ENCODE measurements at places on chromosomes 3 and 15.

DNA sequence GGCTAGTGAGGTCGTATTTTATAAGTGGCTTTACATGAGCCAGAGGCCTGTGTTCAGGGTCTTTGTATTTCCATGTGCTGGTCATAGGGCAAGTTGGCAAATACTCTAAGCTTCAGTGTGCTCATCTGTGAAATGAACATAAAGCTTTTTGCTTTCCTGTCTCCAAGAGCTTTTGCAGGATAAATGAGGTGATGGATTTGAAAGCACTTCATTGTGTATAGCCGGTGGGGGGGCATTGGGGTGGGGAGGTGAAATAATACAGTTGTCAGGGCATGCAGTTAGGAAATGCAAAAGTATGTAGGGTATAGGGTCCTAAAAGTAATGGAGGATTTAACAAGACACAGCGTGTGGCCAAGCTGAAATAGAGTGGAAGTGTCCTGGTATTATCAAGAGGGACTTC is 67.7 kb downstream of the ARNT2 start:
- DNase-seq = no peak
- H3K27ac ChIP-seq = no peak overlapping the region
- H3K27me3 ChIP-seq = no peaks in the 10 kb centered on the region
- no peak overlapping the region for H3K4me3 ChIP-seq
- H3K36me3 ChIP-seq = no peaks in the 10 kb centered on the region

- no peak for DNase-seq
- H3K4me1 ChIP-seq = no peaks in the 10 kb centered on the region
- no peak overlapping the region for H3K4me3 ChIP-seq
- H3K27ac ChIP-seq = no peak overlapping the region
Measured at GRCh38 chr3:16866571-16866970, 18.2 kb upstream of the PLCL2 start.

DNA sequence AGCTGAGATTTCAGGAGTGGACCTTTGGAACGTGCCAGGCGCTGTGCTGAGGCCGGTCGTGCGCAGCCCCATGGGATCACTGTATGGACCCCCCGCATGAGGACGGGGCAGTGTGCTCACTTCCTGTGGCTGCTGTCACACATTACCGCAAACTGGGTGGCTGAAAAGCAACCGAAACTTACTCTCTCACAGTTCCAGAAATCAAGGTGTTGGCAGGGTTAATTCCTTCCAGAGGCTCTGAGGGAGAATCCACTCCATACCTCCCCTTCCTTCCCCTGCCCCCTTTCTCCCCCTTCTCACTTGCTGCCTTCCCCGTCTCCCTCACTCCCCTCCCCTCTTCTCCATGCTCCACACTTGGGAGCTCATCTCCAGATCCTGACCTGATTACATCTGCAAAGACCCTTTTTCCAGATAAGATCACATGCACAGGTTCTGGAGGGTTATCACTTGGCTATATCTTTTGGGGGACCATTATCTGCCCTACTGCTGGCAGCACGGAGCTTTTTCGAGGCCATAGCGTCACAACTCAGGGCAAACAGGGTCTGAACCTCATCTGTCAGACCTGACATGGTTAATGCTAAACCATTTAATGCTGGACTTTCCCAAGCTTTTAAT is 41.2 kb downstream of the KLF13 start:
- no peaks in the 10 kb centered on the region for H3K36me3 ChIP-seq
- DNase-seq = no peak
- H3K27ac ChIP-seq = no peak overlapping the region
- no peaks in the 10 kb centered on the region for H3K27me3 ChIP-seq

DNA sequence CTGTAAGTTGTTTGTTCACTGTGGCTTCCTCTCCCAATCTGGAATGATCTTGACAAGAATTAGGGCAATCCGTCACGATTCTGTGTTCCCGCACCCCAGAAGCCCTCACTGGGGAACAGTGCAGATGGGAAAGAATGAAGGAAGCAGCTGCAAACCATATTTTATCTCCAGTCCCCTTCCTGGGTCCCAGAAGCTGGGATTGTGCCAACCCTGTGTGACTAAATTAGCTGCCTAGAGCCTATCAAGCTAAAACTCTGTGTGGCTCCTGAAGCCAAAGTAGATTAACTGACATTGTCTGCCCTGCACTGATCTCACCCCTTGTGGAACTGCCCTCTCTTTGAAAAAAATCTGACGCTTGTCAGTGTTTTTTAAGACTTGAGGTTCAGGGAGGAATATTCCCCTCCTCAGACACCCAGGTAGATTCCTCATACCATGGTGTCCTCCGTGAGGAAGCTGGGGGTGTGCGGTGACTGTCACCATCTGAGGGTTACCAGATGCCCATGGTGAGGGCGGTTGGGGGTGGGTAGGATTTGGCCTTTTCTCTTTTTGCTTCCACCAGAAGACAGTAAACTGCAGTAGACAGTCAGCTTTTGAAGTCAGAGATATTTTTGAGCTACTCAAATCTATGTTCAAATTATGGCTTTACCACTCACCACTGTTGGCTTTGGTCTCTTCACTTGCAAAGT is 358.3 kb upstream of the TPM1 start:
- DNase-seq = no peak
- no peak overlapping the region for H3K27ac ChIP-seq
- H3K4me3 ChIP-seq = no peak overlapping the region
- no peaks in the 10 kb centered on the region for H3K27me3 ChIP-seq

GRCh38 chr3:88882121-88882520 is 225.3 kb upstream of the EPHA3 start:
- H3K27ac ChIP-seq = no peak overlapping the region
- H3K4me1 ChIP-seq = no peaks in the 10 kb centered on the region
- H3K27me3 ChIP-seq = no peaks in the 10 kb centered on the region
- H3K36me3 ChIP-seq = no peaks in the 10 kb centered on the region

DNA sequence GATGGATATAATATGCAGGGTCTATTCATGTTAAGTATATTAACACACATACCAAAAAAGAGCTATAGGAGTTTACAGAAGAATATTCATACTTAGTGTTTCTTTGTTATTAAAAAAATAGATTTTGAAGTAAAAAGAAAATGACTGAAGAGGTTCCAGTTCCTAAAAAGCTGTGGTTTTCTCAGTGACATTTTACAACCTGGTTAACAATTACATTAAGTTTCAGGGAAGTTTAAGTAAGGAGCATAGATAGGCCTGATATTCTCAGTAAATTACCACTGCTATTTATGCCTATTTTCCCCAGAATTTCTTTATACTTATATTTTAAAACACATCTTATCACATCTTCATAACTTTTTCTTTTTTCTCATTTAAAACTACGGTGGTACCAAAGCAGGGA is 43.6 kb upstream of the SPTSSB start:
- H3K4me1 ChIP-seq = 0 out of 2 replicates have a peak, but pooled peaks cover 3% of the 10 kb centered on the region
- no peak overlapping the region for H3K4me3 ChIP-seq
- no peaks in the 10 kb centered on the region for H3K27me3 ChIP-seq
- DNase-seq = no peak

DNA sequence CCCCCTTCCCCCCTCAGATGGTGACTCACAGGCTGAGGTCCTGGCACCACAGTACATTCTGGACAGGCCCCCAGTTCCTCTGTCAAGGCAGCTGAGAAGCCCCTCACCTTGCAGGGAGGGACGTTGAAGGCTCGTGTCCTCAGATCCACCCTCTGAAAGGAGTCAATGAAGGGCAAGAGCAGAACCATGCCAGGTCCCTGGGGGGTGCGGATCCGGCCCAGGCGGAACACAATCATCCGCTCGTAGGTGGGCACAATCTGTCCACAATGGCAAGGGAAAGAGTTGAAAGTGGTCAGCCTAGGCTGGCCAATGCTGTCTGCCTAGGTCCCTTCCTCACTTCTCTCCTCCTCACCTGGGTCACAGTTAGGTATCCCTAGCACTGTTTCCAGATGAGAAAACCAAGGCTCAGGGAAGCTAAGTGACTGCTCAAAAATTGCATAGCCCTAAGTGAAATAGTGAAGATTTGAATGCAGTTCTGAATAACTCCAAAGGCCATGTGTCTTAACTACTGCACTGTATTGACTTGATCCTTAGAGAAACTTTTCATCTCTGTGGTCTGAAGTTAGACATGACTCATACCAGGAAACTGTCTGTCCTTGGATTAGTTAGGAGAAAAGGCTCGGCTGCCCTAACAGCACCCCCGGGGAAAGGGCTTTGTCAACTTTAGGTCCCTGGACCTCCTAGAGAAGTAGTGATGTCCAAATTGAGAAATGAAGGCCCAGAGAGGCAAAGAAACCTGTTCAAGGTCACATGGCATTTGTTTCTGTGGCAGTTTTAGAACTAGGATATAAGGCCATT is 2.9 kb downstream of the STOML1 start:
- no peak for DNase-seq
- H3K4me3 ChIP-seq = no peak overlapping the region

DNA sequence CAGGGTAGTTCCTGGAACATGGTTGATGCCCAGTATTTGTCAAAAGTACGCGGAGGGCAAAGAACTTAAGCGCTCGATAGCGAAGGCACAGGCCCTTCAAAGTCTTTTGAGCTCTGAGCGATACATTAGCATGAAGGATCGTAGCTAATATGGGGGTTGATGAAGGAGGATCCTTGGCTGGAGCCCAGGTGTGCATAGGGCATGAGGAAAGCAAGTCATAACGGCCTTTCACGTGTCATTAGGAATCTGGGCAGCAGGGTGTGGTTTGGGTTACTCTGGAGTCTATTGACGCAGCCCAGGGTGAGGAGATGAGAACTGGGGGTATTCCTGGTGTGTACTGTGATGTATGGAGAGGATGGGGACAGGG is 31.7 kb downstream of the SPINK8 start:
- H3K4me1 ChIP-seq = no peaks in the 10 kb centered on the region
- H3K4me3 ChIP-seq = peak overlapping the region; percentile 78
- peaks cover 4% of the 10 kb centered on the region for H3K36me3 ChIP-seq
- H3K27ac ChIP-seq = peak overlapping the region; percentile 42
- no peaks in the 10 kb centered on the region for H3K27me3 ChIP-seq
- no peak for DNase-seq

DNA sequence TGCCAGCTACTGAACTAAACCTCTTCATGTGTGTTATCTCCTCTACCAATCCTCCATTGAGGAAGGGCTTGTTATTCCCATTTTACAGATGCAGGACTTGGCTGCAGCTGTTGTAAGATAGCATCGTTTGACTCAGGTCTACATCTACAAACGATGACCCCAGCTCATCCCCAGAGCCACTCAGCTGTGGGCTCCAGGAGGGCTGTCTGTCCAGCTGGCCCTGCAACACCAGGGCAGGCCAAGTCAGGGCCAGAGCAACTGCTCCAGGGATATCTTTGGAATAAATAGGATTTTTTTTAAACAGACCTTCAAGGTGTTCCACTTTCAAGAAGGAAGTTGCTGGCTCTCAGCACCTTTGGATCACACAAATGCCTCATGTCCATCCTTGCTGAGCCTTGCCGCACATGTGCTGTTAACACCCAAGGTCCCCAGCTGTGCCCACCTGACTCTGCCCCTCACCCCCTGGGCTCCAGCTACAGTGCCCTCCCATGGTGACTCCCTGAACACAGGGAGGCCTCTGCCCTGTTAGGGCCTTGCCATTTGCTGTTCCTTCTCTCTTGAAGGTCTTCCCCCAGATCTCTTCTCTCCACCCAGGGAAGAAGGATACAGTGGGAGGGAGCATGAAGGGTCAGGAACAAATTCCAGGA is 31.0 kb downstream of the ALDH1L1 start:
- no peak overlapping the region for H3K4me3 ChIP-seq
- no peak overlapping the region for H3K27ac ChIP-seq
- H3K27me3 ChIP-seq = no peaks in the 10 kb centered on the region
- H3K4me1 ChIP-seq = no peaks in the 10 kb centered on the region

DNA sequence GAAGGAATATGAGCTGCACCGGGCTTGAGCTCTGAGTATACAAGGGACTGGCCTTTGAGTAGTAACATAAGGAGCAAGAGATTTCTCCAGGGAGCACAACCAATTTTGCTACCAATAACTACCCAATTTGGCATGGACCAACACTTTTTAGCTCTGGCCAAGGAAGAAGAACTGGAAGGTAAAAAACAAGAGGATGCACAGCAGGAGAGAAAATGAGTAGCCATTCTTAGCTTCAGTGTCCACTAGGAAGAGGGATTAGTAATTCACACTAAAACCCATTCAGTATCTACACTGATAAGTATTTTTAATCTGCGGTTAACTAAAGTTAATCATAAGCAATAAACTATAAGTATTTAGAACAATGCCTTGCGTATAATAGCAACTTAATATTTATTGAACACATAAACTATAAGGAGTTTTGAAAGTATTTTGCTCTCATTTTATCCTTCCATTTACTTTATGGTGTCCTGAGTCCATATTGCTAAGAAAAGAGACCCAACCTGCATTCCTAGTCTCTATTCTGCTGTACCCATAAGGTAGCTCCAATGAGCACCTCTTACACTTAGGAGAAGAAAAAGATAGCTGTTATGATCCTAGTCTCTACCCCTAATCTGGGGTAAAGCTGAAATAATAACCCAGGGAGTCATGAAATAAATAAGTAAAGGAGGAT is 268.9 kb downstream of the IGSF11 start:
- H3K4me1 ChIP-seq = peaks cover 5% of the 10 kb centered on the region

DNA sequence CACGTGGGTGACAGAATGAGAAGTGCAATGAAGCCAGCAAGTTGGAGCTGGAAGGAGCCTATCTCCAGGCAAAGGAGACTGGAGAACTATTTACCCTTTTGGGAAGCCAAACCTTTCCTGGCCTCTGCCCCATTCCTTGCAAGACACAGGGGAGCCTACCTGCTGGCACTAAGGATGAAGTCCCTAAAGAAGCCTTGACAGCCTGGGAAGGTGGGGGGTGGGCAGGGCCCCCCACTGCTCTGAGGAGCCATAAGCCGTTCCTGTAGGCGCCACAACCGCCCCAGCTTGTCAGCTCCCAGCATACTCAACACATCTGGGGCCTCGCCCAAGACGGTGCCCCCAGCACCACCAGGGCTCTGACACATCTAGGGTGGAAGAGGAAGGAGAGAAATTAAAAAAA is 5.5 kb downstream of the CDAN1 start:
- peaks cover 48% of the 10 kb centered on the region for H3K36me3 ChIP-seq
- DNase-seq = no peak
- H3K27me3 ChIP-seq = no peaks in the 10 kb centered on the region
- H3K27ac ChIP-seq = no peak overlapping the region
- H3K4me3 ChIP-seq = no peak overlapping the region
- H3K4me1 ChIP-seq = peaks cover 6% of the 10 kb centered on the region

DNA sequence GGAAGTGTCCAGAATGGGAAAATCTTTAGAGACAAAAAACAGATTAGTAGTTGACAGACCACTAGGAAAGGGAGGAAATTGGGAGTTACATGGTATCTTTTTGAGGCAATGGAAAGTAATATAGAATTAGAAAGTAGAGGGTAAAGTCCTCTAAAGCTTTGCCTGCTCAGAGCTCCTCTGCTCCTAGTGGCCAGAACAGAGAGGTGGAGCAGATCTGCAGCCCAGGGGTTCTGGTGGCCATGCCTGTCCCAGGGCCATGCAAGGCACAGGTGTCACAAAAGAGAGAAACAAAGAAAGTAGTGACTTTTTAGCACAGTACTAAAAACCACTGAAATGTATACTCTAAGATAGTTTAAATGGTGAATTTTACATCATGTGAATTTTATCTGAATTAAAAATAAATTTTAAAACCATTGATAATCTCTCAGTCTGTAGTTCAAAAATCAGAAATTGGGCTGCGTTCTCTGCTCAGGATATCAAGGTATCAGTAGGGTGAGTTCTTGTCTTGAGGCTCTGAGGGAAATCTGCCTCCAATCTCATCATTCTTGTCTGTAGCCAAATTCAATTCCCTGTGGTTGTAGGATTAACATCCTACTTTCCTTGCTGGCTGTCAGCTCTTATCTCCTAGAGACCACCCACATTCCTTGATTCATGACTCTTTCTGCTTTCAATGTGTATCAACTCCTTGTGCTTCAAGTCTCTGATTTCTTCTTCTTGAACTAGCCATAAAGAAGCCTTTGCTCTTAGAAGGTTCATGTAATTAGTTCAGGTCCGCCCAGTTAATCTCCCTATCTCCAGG is 23.6 kb downstream of the PYGO1 start:
- H3K4me3 ChIP-seq = no peak overlapping the region
- DNase-seq = no peak
- no peaks in the 10 kb centered on the region for H3K4me1 ChIP-seq
- H3K36me3 ChIP-seq = no peaks in the 10 kb centered on the region
- H3K27ac ChIP-seq = no peak overlapping the region
